Naive thymus-derived CD4-positive, alpha-beta T cell (primary cell): ENCODE measurements at places on chromosomes 12 and 14. TPM values are rescaled to one million over a fixed set of nuclear protein-coding genes. Genes with fewer than 3 reads are reported as not detected.

The ANKS1B gene
- not detected for total RNA-seq

The BLOC1S1 gene
- 65.7 TPM for total RNA-seq

The TMEM30B gene
- total RNA-seq: 11.2 TPM

The EGLN3 gene
- total RNA-seq: 6.4 TPM

The PGF gene
- total RNA-seq: not detected

The AICDA gene
- total RNA-seq: not detected

The SLC39A5 gene
- 0.77 TPM for total RNA-seq

The NTN4 gene
- 0.08 TPM for total RNA-seq

The FLRT2 gene
- total RNA-seq: not detected

The KRT5 gene
- total RNA-seq: not detected in 2 replicates

The USP44 gene
- 12.2 TPM for total RNA-seq

The RAD9B gene
- total RNA-seq: 2.9 TPM

The PPP4R4 gene
- total RNA-seq: 1.8 TPM

The POTEG gene
- not detected for total RNA-seq

The ADGRD1 gene
- total RNA-seq: 0.33 and 0.41 TPM in 2 replicates

The CNTN1 gene
- not detected for total RNA-seq

The CPM gene
- total RNA-seq: 1.8 TPM

The OR6C4 gene
- total RNA-seq: not detected

The TAS2R50 gene
- 1.4 and 1.9 TPM in 2 replicates for total RNA-seq

The TC2N gene
- total RNA-seq: 301 TPM

The TAS2R43 gene
- 1.6 TPM for total RNA-seq

The NKX2-1 gene
- not detected for total RNA-seq

The TSPAN19 gene
- not detected for total RNA-seq

The JDP2 gene
- total RNA-seq: 2.9 TPM

The NRIP2 gene
- not detected in 2 replicates for total RNA-seq

The DUSP6 gene
- total RNA-seq: 91.1 and 98.1 TPM in 2 replicates

The GZMB gene
- total RNA-seq: 20.3 TPM

The ASIC1 gene
- 0.34 TPM for total RNA-seq

The ARHGEF40 gene
- total RNA-seq: not detected in 2 replicates
